ENCODE measurements at places on chromosomes 5 and 9. TPM values are rescaled to one million over a fixed set of nuclear protein-coding genes. Genes with fewer than 3 reads are reported as not detected.

TUSC1 gene
- total RNA-seq, result 0.42 TPM

TXN gene
- total RNA-seq, result 463 TPM

PCDHAC1 gene
- not detected for total RNA-seq

DRD1 gene
- total RNA-seq, result not detected

DIMT1 gene
- total RNA-seq, result 48.8 TPM

RASGEF1C gene
- not detected for total RNA-seq

UGT3A1 gene
- total RNA-seq, result not detected

RNF180 gene
- not detected for total RNA-seq

SMARCA2 gene
- 100.0 TPM for total RNA-seq

OTP gene
- total RNA-seq, result not detected
